AG09309 (cell line): ENCODE measurements at places on chromosomes 1 and 21.

DNA sequence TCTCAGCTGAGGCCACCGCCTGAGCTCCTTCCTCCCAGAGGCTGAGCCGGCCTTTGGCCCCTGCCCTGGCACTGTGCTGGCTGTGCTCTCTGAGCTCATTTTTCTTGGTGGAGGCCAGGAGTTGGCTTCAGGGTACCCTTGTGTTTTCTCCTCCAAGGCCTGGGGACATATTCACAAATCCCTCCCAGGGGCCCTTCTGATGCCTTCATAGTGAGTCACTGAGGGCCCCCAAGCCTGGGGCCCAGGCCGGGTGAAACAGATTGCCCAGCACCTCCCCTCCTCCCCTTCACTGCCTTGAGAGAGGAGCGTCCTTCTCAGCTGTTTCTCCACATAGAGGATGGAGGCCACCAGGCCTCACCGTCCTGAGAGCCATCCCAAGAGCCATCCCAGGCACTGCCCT lies 105.8 kb downstream of the SIK1 start:
- no peak for DNase-seq

GRCh38 chr1:46030876-46031660 lies 101.4 kb downstream of the PIK3R3 start:
- no peak for DNase-seq

DNA sequence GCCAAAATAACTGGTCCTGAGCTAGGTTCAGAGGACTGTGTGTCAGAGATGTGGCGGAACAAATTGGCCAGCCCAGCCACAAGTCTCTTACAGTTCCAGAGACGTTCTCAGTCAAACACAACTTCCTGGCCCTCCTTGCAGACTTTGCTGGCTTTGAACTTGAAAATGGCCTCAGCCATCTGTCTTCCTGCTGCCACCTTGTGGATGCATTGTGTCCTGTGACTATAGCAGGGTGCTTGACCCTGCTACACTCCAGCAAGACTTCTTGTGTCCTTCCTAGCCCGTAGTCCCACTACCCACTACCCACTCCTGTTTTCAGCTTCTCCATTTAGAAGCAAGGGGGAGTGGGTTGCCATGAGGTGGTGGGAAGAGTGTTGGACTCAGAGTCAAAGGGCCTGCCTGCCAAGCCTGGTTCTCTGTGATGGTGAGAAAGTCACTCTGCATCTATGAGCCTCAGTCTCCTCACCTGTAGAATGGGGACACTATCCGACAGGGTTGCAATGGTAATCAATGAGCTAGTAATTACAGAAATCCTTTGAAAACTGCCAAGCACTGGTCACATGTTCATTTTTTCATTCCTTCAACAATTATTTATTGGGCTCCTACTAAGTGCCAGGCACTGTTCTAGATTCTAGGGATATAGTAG lies 109.9 kb downstream of the IGSF21 start:
- no peak for DNase-seq

DNA sequence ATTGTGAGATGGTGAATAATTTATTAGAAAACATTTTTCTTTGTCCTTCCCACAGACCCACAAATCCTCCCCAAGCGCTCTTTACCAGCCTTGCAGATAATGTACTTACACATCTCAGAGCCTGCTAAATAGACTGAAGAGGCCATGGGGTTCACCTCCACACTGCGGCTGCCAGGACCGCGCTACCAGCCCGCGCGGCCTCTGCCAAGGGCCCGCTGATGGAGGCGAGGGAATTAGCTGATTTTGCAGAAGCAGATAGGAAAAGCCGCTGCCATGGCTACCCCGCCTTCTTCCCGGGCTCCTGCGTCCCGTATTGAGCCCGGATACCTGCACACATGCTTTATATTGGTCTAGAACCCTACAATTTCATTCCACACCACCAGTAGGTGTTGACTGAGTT lies 248.0 kb upstream of the FOXD3 start:
- no peak for DNase-seq
